Calu3 (cell line): ENCODE measurements at places on chromosomes 13 and 19. TPM values are rescaled to one million over a fixed set of nuclear protein-coding genes. Genes with fewer than 3 reads are reported as not detected.

Gene ZNF600
- total RNA-seq: 18.4 and 23.4 TPM in 2 replicates

Gene LILRB2
- total RNA-seq: not detected in 2 replicates

Gene IZUMO2
- total RNA-seq: not detected in 2 replicates

Gene ZNF530
- 8.2 and 10.4 TPM in 2 replicates for total RNA-seq

Gene C19orf81
- total RNA-seq: not detected in 2 replicates

Gene TMEM38A
- total RNA-seq: 19.2 and 20.1 TPM in 2 replicates

Gene FFAR3
- not detected in 2 replicates for total RNA-seq

Gene ZNF829
- 2.6 and 3.0 TPM in 2 replicates for total RNA-seq

Gene TMEM238
- 38.8 and 49.4 TPM in 2 replicates for total RNA-seq

Gene MCF2L
- total RNA-seq: 12.9 and 14.2 TPM in 2 replicates

Gene PRR36
- 10.8 and 11.7 TPM in 2 replicates for total RNA-seq

Gene ACP7
- total RNA-seq: 6.6 and 9.5 TPM in 2 replicates

Gene SSC5D
- 0.26 and 0.69 TPM in 2 replicates for total RNA-seq

Gene ZNF562
- total RNA-seq: 31.8 and 35.2 TPM in 2 replicates

Gene GPR183
- not detected in 2 replicates for total RNA-seq

Gene GRIN2D
- total RNA-seq: 0.15 TPM in 1 of 2 replicates, not detected in the other

Gene B3GNT3
- total RNA-seq: 75.1 and 121 TPM in 2 replicates

Gene NKG7
- not detected in 2 replicates for total RNA-seq

Gene GNA15
- 5.9 and 6.5 TPM in 2 replicates for total RNA-seq

Gene CRB3
- 45.6 and 47.6 TPM in 2 replicates for total RNA-seq

Gene ICAM1
- 91.0 and 147 TPM in 2 replicates for total RNA-seq

Gene ZFR2
- total RNA-seq: not detected in 2 replicates
